ENCODE measurements at places on chromosomes 13 and 19. TPM values are rescaled to one million over a fixed set of nuclear protein-coding genes. Genes with fewer than 3 reads are reported as not detected.
A peak's percentile ranks its signal among the peaks of the same experiment; 100 is the strongest.

The ZSCAN4 gene
- polyA plus RNA-seq: 0.68 TPM

GRCh38 chr19:14090509-14091080, at the start of gene SAMD1:
Gene SAMD1 (minus strand): TSS chr19:14090751.
- DNase-seq: peak; percentile 73

GRCh38 chr13:28496188-28496564, 1.2 kb upstream of the FLT1 start:
- no peak for DNase-seq

DNA sequence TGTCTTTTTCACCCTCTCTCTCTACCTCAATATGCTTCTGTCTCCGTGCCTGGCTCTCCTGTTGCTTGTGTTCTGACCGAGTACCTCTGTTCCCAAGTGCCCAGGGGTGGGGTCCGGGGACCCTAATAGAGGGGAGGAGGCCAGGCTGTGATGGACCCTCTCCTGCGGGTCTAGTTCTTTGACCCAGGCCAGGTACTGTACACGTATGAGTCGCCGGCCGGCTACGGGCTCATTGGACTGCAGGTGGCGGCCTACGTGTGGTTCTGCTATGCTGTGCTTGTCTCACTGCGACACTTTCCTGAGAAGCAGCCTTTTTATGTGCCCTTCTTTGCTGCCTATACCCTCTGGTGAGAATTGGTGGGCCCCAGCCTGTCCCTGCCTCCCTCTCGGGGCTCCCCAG, 4.4 kb downstream of the TMEM145 start:
- no peak for DNase-seq

The MYH14 gene
- 5.8 TPM for polyA plus RNA-seq

The FAM216B gene
- not detected for polyA plus RNA-seq

DNA sequence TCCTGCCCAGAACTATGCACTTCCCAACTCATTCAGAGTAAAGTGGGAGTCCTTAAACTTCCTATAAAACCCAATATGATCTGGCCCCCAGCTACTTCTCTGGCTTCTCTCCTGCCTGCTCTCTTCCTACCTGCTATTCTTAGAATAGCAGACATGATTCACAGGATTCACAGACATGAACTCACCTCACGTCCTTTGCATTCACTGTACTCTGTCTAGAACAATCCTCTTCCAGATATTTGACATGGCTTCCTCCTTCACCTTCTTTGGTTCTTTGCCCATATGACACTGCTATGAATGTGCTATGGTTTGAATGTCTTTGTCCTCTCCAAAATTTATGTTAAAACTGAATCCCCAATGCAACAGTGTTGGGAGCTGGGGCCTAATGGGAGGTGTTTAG, 154.9 kb downstream of the UGGT2 start:
- no peak for DNase-seq

DNA sequence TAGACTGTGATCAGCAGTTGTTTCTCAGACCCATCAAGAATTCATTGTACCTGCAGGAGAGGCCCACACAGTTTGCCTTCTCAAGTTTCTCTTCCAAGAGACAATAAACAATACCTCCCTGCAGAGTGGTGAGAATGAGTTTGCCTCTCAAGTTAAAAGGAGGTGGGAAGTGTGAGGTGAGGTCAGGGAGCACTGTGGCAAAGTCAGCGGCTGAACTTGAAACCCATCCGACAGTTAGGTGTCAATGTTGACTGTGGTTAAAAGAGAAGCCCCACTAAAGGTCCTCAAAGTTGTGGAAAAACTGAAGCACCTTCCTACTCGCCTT, 72.9 kb upstream of the TSC22D1 start:
- no peak for DNase-seq

The MUC16 gene
- polyA plus RNA-seq: not detected

DNA sequence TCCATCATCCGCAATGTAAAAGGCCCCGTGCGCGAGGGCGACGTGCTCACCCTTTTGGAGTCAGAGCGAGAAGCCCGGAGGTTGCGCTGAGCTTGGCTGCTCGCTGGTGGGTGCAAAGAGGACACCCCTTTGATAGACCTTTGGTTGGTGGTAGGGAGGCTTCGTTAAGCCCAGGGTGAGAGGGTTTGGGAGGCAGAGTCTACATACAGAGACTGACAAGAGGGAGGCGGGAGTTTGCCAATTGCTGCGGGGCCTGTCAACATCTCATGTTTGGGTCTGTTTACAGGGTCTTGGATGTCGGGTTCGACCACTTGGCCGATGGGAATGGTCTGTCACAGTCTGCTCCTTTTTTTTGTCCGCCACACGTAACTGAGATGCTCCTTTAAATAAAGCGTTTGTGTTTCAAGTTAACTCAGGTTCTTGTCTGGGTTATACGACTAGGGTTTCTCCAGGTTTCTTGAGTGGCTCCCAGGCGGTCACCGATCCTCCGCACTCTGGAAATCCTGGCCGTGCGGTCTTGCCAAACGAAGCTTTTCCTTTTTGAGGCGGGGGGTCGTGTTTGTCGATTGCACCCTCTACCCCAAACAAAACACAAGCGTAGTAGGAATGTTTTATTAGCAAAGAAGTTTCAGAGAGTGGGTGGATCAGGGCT, 816 bp downstream of the RPS28 start:
- no peak for DNase-seq

- no peak for DNase-seq
These were observed 17.7 kb downstream of the LIPE start for GRCh38 chr19:42409477-42409876.

DNA sequence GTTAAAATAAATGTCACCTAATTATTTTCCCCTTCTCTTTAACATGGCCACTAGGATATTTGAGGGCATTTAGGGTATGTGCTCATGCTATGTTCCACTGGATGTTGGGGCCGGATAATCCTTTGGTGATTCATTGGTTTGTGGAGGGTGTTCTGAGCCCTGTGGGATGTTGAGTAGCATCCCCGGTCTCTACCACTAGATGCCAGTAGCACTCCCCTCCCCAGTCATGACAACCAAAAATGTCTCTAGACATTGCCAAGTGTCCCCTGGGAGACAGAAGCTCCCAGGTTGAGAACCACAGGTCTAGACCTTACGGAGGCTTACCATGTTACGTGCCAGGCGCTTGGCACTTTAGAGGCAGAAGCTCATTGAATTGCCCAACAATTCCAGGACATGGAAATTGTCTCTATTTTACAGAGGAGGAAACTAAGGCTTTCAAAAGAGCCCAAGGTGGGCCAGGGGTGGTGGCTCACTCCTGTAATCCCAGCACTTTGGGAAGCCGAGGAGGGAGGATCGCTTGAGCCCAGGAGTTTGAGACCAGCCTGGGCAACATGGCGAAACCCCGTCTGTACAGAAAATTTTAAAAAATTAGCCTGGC, 14.1 kb downstream of the SHANK1 start:
- peak; percentile 18 for DNase-seq

The KLK6 gene
- 1.8 TPM for polyA plus RNA-seq

Data from HepG2 (cell line).